ENCODE measurements at places on chromosomes 5 and 9.

- DNase-seq = no peak
Measured at GRCh38 chr5:56507351-56507930, 274.3 kb upstream of the ANKRD55 start.

DNA sequence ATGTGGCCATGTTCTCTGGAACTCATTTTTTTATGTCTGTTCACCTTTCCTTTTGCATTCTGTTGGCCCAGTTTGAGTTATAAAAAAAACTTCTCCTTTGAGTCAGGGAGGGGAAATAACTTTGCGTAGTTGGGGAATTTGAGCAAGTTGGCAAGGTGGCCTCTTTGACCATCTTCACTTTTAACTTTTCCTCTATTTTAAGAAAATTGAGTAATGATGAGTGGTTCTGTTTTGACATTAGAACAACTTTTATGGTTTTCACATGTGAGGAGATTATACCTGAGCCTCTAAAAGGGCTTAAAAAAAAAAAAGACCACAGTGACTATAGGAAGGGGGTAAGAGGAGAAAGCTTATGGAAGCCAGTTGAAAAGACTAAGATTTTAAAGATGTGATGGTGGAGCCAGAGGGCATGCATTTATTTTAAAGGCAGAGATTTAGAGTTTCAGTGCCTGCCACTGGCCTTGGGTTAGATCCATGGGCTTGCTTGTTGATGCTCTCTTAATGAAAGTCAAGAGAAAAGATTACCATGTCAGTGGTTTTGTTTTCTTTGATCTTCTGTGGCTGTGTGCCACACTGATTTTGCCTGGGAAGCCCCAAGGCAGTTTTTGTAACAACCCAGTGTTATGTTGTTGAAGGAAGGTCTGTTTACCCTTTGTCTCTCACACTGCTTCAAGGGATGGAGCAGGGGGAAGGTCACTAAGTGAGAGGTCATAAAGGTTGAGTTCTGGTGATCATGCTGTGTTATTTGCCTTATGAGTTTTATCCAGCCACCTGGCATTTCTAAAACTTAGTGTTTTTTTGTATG lies 219.7 kb upstream of the CD180 start:
- DNase-seq = no peak

GRCh38 chr5:58787987-58788386 lies 205.1 kb downstream of the RAB3C start:
- no peak for DNase-seq

DNA sequence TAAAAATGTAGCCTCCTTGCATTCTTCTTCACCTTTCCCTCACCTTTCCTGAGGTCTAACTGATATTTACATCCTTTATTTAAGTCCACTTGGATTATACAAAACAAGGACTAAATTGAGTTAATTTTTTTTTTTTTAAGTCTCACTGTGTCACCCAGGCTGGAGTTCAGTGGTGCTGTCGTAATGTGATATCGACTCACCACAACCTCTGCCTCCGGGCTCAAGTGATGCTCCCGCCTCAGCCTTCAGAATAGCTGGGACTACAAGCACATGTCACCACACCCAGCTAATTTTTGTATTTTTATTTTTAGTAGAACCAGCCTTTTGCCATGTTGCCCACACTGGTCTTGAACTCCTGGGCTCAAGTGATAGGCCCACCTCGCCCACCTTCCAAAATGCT lies 195.3 kb downstream of the BNC2 start:
- DNase-seq = no peak

GRCh38 chr9:128009639-128010038 lies 28.9 kb upstream of the EEIG1 start:
- no peak for DNase-seq

- DNase-seq = no peak
Measured at GRCh38 chr5:152264645-152265254, 140.3 kb downstream of the NMUR2 start.

- no peak for DNase-seq
Measured at GRCh38 chr5:178389026-178389729, 156.6 kb upstream of the PHYKPL start.

DNA sequence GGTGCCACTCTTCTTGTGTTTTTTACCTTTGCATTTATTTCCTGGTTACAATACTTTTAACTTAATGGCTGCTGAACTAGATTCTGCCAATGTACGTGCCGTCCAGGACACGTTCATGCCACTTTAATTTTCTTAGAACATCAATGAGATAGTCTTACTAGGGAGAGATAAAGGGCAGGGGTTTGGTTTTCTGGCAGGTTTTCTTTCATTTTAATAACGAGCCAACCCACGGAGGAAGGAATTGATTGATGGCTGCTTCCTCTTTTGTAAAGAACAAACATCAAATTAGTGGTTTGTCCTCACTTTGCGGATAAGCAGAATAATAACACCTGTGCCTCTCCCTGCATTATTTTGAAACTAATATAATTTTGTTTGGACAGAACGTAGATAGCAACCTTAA lies 135.7 kb downstream of the DOCK8 start:
- DNase-seq = no peak

DNA sequence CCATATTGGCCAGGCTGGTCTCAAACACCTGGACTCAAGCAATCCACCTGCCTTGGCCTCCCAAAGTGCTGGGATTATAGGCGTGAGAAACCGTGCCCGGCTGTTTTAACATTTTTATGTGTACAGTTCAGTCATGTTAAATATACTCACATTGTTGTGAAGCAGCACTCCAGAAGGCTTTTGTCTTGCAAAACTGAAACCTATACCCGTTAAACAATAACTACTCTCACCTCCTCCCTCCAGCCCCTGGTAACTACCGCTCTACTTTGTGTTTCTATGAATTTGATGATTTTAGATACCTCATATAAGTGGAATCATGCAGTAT lies 23.1 kb upstream of the SHB start:
- DNase-seq = no peak

DNA sequence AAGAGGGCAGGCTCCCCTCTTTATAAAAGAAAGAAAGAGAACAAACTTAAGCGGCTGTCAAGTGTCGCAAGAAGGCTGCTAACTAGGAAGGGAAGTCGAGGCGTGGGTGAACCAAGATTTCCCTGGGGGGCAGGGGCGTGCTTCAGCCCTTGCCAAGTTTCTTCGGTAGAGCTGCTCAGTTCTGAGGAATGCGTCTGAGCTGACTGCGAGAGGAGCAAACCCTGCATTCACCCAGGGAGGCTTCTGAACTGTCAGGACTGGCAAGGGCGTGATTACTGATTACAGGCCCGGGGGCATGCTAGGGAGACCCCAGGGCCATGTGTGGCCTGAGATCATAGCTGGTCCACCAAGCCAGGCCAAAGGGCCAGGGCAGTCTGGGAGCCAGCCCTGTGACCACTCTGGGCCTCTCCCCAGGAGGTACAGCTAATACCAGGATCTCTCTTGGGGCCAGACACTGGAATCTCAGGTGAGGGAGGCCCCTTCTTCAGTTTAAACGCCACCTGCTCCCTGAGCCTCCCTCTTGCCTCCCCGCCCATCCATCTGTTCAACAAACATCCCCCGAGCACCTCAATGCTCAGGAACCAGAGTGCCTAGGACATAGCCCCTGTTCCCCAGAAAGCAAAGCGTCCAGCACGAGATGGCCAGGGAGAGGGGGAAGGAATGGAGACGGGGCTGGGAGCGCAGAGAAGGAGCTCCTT lies 30.9 kb downstream of the SARDH start:
- peak; percentile 68 for DNase-seq

DNA sequence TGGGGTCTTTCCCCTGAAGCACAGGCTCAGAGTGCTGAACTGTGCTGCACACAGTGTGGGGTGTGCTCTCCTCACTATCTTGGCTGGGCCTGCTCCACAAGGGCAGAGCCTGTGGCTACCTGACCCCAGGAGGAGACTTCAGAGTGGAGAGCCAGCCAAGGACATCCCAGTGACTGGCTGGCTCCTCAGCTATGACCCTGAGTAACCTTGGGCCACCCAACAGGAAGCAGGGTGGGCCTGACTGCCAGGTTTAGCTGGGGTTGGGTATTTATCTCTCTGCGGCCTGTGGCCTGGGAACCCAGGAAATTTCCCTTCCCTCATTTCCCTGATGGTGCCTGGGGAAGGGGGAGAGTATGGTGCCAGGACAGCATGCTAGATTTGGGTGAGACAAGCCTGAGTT lies 2.1 kb upstream of the EEIG1 start:
- DNase-seq = no peak

DNA sequence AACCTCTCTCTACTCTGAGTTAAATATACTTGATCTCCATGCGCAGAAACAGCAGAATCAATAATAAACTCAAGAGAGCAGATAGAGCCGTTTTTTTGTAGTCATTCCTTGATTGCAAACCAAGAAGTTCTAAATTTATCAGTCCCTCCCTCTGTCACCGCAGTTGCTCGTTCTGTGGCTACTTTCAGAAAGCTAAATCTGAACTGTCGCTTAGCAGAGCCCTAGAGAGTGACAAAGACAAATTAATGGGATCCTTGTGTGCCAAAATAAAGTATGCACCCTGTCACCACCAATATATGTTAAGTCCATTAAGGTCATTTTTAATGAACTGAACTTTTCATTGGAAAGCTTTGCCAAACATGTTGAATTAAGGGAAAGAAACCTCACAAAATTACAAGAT lies 218.3 kb downstream of the ADAMTSL1 start:
- no peak for DNase-seq

DNA sequence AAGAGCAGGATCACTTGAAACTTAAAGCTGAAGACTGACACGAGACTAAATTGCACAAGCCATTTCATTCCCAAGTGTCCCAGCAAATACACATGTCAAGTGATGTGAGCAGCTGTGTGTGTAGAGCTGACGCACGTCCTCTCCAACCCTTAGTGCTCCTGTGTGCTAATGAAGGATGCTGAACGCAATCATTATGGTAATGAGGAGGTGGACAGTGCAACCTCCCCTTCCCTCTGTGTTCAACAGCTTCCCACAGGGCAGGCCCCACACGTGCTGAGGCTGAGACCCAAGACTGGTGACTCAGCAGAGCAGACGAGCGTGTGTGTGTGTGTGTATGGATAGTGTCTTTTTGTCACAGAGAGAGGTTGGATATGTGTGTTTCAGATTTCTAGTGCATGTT lies 702.1 kb downstream of the SEMA5A start:
- DNase-seq = peak; percentile 81

- DNase-seq = peak; percentile 45
Measured at GRCh38 chr5:134511796-134512660, 13.4 kb upstream of the JADE2 start.

- no peak for DNase-seq
Measured at GRCh38 chr5:29370248-29370647, 1823.2 kb upstream of the CDH6 start.

- no peak for DNase-seq
Measured at GRCh38 chr9:79020276-79020675, 551.5 kb upstream of the TLE4 start.

GRCh38 chr5:131524431-131524830 lies 110.6 kb downstream of the RAPGEF6 start:
- DNase-seq = no peak

DNA sequence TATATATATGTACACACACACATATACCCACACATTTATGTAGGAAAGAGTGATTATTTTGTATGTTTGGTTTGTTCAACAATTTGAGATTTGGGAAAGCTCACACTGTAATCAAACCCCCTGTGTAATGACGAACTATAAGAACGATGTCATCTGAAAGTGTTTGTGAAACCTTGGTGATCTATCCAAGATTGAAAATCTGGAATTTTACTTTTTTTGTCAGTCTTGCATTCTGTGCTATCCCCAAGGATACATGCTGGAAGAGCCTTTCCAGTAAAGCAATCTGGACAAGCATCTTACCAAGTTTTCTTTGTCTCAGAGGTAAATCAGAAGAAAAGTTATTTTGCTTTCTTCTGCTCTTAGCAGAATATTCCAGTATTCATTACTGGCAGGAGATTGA lies 23.3 kb downstream of the SGCD start:
- no peak for DNase-seq

DNA sequence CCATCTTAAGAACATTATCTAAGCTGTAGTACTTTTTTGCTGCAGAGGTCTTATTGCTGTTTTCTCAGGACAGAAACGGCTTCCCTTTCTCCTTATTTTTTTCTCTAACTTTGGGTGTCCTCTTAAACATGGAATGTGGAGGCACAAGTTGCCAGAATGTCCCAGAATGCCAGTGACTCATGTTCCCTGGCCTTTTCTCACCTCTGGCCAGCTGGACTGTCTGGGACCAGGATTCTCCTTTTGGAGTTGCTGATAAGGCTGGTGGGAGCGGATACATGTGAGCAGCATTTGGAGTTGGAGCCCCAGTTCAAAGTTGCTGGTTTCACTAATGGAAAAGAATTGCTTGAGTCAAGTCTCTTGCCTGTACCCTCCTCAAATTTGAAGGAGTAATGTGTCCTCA lies 112.8 kb downstream of the ARHGAP26 start:
- DNase-seq = no peak

GRCh38 chr5:36360307-36360706 lies 58.6 kb upstream of the RANBP3L start:
- no peak for DNase-seq

GRCh38 chr5:14600846-14601245 lies 19.3 kb downstream of the OTULINL start:
- no peak for DNase-seq

DNA sequence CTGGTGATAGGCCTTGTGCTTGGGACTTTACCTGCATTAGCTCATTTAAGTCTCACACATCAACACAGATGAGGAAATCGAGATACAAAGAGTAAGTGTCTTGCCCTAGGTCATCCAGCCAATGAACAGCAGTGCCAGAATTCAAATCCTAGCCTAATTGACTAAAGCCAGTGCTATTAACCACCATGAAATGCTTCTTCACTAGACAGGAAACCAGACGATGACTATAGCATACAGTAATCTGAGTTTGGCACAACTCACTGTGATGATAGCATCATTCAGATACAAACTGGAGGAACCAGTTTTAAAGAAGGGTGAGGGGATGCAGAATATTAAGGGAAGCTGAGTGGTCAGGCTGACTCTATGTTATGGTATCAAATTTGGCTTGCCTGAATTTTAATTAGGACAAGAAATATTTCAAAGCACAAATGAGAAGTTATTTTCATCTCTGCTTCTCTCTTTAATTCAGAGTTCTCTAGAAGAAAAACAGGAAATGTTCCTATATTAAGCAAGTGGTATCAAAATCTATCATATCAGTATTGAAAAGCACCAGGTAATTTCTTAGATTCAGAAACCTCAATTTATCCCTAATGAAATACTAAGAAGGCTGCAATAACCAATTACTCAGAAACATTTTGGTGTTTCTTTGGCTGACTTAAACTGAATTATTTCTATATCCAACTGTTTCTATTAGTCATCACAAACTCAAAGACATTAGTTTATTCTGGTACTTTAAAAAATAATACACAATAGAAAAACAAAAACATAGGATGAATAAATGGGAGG lies 147.0 kb upstream of the RASA1 start:
- peak; percentile 93 for DNase-seq

DNA sequence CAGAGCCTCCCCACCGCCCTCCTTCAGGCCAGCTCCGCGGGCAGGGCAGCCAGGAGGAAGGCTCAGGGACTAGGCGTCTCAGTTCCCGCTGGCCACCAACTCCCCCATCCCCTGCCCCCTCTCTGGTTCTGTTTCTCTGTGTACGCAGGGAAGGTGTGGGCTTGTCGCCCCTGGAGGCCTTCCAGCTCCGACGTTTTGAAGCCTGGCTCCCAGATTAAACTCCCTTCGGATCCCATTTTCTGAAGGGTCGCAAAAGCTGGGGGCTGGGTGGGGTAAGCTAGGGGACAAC lies 346 bp downstream of the ATOX1 start:
- no peak for DNase-seq
